Left cardiac atrium (tissue), 4 donors: ENCODE measurements at places on chromosomes 2 and 18. TPM values are rescaled to one million over a fixed set of nuclear protein-coding genes. Genes with fewer than 3 reads are reported as not detected.

DNA sequence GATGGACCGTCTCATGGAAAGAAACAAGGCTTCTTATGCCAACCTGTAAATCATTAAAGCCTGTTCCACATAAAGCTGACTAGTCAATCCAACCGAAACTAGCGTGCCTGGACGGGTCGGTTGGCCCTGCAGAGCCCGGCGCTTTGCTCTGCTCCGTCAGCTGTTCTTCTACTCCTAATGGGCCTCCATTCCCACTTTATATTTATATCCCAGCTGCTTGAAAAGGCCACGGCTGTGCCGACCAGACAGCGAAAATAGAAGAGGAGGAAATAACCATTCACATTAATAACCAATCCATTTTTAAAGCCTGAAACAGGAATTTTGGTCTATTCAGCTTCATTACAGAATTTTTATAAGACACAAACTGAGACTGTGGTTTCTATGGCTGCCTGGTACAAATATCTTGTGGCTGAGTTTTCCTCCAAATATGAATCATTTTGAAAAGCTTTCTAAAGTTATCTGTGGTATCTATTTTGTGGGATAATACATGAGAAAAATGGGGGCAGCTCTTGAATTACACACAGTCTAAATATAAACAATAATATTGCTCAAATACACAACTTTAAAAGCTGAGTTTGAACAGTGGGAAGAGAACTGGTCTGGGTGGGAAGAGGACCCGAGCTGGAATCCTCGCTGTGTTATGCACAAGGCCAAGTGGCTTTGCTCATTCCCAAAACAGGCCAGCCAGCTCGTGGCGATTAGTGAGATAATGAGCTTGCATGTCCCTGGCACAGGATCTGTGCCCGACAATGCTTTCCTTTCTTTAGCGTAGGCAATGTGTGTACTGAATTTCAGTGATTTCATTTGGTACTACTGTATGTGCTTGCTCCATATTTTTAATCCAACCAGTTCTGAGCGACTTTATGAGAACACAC lies 10.5 kb upstream of the FAM124B start:
- DNase-seq: no peak

SIX3 gene
- total RNA-seq: not detected

DNA sequence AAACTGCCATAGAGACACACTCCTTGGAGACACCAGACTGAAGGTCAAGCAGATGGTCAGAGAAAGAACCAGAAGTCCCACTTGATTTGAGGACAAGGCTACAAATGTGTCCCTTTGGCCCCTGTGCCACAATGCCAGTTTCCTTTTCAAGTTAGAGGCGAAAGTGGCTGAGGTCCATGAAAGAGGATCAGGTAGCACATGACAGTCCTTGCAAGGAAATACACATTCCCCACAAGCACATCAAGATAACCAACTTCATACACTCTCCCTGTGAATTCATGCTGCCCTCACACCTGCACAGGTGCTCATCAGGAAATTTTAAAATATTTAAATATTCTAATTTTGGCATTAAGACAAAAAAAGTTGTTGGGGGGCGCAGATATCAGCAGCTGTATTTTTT lies 218.6 kb downstream of the TCF4 start:
- DNase-seq: no peak

- DNase-seq: no peak
Observed at GRCh38 chr2:159728629-159729028, 16.3 kb downstream of the MARCHF7 start.

DNA sequence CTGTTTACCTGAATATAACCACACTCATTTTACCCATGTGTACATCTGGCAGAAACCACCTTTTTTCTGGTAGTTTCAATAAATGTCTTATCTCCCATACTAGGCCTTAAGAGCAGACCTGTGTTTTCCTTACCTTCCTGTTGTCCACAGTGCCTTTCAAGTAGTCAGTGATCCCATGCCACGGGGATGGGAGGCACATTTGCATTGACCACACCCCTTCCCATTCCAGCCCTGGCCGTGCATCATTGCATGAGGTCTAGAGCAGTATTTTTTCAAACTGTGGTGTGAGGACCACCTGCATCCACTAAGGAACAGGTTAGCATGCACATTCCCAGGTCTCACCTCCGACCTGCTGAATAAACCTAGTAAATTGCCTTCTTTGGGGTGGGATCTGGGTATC lies 165.2 kb upstream of the FOSL2 start:
- DNase-seq: no peak

- DNase-seq: no peak
Observed at GRCh38 chr2:216296856-216297255, 75.4 kb downstream of the MARCHF4 start.

DNA sequence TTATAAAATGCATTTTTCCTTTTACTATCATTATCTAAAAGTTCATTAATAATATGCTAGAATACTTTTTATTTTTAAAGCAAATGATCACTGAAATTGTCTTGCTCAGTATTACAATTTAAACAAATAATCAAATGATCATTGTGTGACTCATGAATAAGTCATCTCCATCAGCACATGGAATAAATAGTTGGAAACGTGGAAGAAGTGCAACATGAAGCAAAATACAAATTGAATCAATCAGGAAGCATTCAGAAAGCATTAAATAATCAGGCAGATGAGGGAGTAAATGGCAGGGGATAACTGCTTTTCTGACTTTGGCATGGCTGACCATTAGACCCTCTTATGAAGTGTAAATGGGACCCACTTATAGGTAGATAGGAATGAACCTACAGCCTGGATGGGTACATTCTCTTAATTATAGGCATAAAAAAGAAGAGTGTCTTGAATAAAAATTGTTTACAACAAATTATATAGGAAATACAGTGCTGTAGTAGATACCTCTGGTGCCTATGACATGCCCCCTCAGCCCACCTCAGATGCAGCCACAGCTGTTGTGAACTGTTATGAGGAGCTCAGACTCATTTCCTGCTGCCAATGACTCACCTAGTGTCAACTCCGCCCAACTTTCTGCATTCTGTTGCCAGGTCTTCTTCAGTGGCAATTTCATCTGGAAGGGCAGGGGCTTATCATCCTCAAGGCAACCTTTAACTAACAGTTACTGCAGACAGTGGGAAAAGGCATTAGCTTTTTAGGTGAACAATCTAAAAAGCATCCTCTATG lies 936.0 kb downstream of the TRIB2 start:
- no peak for DNase-seq

- DNase-seq: no peak
Observed at GRCh38 chr2:38203446-38203810, 127.5 kb upstream of the CYP1B1 start.

DNA sequence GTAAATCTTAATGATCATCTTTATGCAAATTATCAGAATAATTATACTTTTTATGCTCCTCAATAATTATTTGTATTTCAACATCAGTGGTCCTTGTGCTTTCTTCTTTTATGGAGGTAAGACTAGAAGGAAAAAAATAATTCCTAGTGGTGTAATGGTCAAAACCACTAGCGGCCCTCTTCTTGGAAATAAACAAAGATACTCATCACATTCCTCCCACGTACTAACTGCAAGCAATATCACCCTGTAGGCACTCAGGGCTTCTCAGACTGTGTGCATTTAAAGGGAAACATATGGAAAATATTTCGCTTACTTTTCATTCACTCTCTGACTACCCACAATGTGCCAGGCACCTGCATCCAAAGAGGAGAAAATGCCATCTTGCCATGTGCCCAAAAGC lies 263.7 kb downstream of the DOK6 start:
- DNase-seq: no peak

ALPP gene
- not detected for total RNA-seq

ASB18 gene
- 2.7 TPM for total RNA-seq

DNA sequence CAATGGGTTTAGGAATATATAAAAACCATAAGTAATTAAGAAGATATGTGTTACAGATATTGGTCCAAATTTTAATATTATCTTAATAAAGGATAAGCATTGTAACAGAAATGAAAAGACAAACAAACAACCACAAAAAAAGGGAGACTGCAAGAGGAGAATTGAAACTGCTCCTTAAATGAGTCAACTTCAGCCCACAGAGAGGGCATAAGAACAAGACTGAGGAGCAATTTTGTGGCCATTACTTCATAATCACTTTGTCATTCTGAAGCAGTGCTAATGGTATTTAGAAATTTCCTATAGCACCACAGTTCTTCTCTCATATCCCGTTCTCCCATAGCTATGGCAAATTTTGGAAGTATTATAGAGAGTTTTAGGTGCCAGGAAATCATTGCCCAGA lies 193.2 kb upstream of the HNMT start:
- no peak for DNase-seq

DNA sequence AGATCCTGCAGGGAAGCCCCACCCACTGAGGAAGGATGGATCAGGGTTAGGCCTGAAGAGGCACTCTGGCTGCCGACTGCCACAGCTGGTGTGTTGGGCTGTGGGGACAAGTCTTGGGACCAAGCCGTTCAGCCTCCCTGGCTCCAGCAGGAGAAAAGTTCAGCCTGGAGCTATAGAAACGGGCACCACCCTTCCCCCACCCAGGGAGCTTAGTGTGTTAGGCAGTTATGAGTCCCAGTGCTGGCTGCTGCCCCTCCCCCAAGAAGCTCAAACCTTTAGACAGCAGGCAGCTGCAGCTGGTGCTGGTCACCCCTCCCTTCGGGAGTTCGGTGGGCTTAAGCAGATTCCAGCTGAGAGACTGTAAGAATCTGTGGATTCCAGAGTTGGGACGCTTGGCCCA lies 447.1 kb upstream of the HS6ST1 start:
- no peak for DNase-seq

UGT1A8 gene
- not detected for total RNA-seq

DNA sequence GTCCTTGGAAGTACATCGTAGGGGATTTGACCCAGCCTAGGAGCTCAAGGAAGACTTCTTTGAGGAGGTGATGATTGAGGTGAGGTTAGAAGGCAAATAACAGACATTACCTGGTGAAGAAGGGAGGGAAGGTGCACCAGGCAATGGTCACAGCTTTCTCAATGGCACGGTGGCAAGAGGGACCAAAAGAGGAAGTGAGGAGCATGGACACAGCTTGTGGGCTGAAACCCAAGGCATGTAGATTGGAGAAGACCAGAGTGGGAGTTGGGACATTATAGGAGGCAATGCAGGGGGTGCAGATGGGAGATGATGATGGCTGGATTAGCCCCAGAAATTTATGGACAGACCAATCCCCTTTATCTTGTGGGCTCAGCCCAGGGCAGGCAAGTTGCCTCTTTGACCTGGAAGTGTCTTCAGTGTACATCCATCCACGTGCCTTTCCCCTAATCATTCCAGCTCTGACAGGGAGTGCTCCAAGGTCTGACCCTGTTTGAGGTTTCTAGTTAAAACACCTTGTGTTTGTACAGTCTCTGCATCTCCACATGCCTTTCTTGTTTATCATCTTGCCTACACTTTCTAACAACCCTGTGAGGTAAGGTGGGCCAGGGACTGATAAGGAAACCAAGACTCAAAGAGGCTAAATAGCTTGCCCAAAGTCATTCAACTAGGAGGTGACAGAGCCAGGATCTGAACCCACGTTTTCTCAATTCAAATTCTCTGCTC lies 59.1 kb downstream of the NRP2 start:
- no peak for DNase-seq

FKBP1B gene
- total RNA-seq: 5.3 TPM

SERPINB3 gene
- total RNA-seq: not detected

DNA sequence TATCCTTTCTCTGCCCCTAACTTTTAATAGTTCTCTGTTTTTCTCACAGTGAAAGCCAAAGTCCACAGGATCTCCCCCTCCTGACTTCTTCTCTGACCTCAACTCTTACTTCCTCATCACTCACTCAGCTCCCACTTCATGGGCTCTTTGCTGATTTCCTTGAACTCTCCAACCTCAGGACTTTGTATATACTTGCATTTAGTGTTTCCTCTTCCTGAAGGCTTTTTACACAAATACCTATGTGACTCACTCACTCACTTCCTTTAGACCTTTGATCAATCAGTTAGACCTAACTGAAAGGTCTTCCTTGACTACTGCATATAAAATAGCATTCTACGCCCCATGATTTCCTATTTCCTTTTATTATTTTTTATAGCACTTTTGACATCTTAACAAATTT lies 233.1 kb upstream of the MEX3C start:
- no peak for DNase-seq

DNA sequence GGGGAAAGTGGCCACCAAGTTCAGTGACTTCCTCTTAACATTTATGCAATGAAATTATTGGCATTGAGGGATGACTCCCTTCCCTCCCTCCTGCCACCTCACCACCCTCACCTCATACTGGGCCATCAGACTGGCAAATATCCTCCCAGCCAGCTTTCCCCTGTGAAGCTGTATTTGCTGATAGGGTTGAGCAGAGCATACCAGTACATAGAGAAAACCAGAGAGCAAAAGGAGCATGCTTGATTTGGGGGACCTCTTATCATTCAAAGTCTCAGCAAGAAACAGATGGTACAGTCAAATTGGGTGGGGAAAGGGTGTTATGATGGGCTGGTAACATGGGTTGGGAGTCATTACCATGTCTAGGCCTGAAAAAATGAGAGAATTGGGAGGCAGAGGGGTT lies 19.1 kb upstream of the B3GNT2 start:
- DNase-seq: no peak

- DNase-seq: no peak
Observed at GRCh38 chr2:109046925-109047508, 58.0 kb upstream of the EDAR start.

GRCh38 chr2:142545036-142545435 lies 332.4 kb upstream of the KYNU start:
- no peak for DNase-seq

DNA sequence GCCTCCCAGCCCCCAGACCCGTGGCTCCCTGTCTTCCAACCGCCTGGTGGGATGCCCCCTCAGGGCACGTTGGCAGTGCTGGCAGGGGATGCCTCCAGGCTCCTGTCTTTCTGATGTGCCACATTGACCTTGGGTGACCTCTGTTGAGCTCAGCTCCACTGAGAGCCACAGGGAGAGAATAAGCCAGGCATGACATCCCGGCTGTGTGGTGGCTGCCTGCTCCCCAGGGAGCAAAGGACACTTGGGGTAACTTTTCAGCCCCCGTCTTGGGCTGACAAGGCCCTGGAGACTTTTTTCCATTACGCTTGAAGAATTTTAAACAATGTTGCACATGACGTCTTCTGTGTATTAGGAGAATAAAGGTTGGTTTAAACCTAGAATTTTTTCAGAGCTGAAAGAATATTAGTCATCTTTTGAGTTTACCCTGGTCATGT lies 246.0 kb downstream of the TSN start:
- DNase-seq: no peak

APCDD1 gene
- 55.1 TPM for total RNA-seq

DNA sequence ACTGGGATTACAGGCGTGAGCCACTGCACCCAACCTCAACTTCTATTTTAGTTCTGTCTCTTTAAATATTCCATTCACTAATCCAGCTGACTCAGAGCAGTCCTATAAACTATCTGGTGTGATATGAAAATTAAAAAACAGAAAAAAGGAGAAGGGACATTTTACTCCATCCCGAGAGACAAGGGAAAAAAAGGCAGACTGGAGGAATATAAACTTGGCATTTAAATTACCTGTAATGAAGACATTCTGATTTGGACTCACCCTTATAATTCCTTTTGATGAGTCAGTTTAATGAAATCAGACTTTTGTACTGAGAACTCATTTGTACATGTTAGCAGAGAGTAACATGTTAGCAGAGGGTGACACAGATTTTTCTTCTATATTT lies 74.8 kb upstream of the RIOK3 start:
- DNase-seq: no peak

CTIF gene
- 64.9 TPM for total RNA-seq

FOXI3 gene
- total RNA-seq: not detected

ALPI gene
- not detected for total RNA-seq

SP140 gene
- total RNA-seq: 1.1 TPM

- no peak for DNase-seq
Observed at GRCh38 chr2:10305254-10305635, 2.5 kb downstream of the HPCAL1 start.

- no peak for DNase-seq
Observed at GRCh38 chr18:8966821-8967220, 135.7 kb upstream of the NDUFV2 start.
